Astrocyte (in vitro differentiated cells and primary cell): ENCODE measurements at places on chromosomes 2 and 18.
A peak's percentile ranks its signal among the peaks of the same experiment; 100 is the strongest.

DNA sequence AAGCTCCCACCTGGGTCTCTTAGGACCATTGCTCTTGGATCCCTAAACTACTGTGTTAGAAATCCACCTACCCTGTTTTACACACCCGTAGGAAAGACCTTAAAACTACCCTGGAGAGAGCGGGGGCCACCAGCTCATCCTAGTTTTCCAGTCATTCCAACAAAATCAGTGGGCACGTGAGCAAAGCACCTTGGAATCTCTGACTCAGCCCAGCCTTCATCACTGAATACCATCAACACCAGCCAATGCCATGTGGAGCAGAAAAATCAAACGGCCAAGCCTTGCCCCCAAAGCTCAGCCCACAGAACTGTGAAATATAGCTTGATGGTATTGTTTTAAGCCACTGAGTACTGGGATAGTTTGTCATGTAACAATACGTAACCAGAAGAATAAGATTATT, 449.7 kb upstream of the CHAC2 start:
- no peak for DNase-seq

DNA sequence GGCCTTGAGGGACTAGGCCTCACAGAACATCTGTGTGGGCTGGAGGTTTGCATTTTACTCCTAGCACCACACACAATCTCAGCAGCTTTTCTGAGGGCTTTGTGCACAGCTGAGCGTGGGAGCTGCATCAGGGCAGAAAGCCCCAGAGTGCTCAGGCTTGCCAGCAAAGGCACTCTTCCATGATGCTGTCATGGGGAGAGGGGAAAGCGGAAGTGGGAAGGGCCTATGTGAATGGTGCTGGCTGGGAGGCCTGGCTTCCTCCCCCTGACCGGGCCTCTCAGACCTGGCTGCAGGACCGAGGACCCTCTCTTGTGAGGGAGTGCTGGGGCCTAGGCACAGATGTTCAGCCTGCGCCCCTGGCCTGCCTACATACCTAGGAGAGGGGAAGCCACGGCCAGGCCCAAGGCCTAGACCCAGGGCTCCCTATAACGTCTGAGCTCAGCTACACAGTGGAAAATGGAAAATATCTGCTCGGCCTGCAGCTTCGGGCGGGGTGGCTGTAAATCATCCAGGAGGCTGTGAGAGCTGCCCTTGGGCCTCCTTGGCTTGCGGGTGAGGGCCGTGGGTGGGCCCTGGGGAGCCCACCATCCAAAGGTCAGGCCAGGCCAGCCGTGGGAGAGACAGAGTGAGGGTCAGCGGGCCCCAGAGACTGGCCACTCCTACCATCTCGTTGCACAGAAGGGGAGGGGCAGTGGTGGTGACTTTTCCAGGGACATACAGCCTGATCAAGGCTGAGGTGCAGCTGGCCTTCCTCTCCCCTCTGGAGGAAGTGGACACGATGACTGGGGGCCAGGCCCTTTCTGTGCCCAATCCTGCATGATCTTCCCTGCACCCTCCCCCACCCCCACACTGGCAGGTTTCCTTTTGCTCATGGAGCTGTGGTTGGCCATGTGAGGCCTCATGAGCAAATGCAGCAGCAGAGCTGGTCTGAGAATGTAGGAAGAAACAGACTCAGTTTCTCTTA, 22.8 kb downstream of the GLI2 start:
- peak; percentile 88 for DNase-seq

DNA sequence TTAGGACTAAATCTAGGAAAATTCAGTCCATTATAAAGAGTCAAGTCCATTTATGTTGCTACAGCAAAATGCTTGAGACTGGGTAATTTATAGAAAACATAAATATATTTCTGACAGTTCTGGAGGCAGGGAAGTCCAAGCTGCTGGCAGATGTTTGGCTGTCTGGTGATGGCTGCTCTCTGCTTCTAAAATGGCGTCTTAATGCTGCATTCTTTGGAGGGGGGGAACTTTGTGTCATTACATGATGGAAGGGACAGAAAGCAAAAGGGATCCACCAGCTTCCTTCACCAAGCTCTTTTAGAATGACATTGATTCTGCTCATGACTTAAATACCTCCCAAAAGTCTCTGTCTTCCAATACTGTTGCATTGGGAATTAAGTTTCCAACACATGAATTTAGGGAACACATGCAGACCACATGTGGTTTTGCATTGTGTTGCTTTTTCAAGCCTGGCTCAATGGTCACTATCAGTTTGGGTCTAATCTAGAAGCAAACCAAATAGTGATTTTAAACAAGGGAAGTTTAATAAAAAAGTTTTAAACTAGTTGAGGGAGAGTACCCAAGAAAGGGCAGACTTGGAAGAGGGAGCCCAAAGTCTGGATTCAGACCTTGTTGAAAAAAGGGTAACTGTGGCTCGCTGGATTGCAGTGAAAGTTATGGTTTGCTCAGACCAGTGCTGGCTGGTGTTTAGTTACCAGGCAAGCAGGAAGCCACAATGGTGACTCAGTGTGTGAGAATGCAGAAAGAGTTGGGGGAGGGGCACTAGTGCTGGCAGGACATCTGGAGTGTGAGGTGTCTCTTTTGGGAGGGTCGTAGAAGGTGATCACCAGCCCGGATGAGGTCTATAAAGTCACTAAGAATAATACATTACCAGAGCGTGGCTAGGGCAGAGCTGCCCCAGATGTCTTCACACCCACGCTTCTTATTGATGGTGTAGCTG, 30.8 kb downstream of the C18orf54 start:
- DNase-seq: peak; percentile 81

GRCh38 chr2:1638281-1638860, 105.9 kb downstream of the PXDN start:
- DNase-seq: peak; percentile 36

- DNase-seq: no peak
These were observed 42.1 kb downstream of the ST6GAL2 start for GRCh38 chr2:106843910-106844250.

GRCh38 chr2:27025861-27026851, 6.6 kb upstream of the TMEM214 start:
- DNase-seq: no peak

DNA sequence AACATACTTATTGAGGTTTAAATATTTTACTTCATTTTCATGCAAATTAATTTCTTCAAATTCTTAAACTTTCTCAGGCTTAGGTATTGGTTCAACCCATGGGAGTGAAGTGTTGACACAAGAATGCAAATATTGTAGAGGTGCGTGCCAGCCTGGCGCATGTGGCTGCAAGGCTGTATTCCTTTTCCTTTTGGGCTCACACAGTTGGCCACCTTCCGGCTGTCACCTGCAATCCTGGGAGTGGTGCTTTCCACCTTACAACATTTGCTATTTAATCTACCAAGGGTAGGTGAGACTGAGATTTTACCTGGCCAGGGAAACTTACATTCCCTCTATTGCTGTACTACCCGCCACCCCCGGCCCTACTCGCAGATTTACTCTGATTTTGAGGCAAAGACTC, 141.1 kb downstream of the DCC start:
- no peak for DNase-seq

- DNase-seq: no peak
These were observed 111.1 kb downstream of the CDC42EP3 start for GRCh38 chr2:37560241-37560848.

DNA sequence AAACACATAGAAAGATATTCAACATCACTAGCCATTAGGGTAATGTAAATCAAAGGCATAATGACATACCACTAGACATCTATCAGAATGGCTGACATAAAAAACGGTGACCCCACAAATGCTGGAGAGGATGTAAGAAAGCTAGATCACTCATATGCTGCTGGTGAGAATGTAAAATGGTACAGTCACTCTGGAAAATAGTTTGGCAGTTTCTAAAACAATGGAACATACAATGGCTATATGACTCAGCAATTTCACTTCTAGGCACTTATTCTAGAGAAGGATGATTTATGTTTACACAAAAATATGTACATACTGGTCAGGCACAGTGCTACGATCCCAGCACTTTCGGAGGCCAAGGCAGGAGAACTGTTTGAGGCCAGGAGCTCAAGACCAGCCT, 87.3 kb downstream of the COLEC12 start:
- peak; percentile 58 for DNase-seq

DNA sequence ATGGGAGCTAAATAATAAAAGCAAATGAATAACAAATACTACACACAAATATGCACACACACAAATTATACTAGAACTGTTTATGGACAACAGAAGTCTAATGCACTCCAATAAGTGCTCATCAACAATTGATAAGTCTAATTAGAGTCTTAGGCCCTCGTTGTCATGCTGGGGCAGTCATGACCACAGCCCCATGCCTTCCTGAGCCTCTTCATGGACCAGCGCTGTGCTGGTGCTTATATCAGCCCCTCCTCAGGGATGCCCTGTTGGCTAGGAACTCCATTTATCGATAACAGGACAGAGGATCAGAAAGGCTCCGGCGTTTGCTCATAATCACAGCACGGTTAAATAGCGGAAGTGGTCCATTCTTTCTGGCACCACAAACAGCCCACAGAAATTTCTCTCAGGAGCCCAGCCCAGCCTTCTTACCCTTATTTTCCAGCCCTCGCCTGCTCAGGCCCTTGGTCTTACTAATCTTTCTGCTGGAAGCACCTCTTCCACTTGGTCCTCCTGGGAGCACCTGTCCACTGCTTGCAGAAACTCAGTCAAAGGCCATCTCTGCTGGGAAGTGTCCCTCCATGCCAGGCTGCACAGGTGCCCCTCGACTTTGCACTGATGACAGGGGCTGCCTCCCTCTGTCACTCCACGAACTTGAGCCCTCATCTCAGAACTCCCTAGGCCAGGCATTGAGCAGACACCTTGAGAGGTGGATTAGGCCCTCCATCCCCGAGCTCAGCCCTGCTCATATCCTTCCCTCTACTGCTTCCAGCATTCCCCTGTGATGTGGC, 500.2 kb upstream of the HS6ST1 start:
- no peak for DNase-seq

DNA sequence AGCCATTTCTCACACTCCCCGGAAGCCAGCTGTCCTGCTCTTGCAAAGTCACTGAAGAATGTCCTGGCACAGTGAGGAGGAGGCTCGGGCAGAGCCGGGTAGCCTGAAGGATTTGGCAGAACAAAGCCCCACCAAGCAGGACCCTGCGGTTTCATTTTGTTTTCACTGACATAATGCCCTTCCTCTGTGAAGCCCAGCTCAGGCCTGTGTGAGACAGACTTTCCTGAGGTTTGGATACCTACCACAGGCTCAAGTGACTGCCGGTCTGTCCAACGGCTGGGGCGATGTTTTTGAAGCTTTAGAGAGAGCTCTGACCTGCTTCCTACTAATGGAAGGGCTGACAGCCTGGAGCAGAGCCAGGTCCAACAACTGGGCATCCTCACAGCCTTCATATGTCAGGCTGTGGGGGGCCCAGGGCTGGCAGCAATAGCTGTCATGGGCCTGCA, 99.8 kb upstream of the FZD7 start:
- peak; percentile 66 for DNase-seq

DNA sequence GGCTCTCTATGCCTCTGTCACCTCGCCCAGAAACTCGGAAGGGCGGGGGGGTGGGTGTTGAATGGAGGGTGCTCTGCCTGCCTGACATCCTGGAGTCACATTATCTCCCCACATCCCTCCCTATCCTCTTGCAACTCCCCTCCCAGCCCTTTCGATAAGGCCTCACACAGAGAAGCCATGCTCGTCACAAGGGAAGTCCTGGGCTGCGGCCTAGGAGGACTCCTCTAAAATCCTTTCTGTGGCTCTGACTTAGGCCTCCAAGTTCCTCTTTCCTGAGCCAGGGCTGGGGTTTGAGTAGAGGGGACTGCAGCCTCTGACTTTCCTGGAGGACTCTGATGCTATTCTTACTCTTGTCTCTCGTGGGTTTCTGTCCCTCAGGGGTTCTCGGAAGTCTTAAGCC, 75.0 kb upstream of the PKDCC start:
- no peak for DNase-seq

DNA sequence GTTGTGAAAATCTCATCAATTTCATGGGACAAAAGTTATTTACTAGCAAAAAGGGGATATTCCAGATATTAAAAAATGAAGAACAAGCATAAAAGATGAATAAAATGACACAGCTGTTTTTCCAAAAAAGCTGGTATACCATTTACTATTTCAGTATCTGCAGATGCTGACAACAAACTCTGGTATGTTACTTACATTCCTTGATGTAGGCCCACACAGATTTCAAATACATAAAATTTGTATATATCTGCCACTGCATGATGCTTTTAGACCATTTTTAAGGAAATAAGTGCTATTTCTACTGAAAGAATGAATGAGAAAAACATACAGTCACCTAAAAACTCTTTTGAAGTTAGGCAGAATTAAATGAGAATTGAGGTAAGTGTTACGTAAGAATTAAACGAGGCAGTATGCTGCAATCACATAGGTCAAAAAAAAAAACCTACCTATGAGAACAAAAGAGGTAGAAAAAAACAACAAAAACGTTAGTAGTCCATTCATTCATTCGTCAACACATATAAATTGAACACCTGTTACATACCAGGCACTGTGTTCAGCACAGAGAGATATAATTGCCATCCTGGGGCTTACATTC, 32.5 kb downstream of the ARL5A start:
- no peak for DNase-seq

- DNase-seq: peak; percentile 89
These were observed 520.0 kb downstream of the SLC4A3 start for GRCh38 chr2:220147161-220148038.

DNA sequence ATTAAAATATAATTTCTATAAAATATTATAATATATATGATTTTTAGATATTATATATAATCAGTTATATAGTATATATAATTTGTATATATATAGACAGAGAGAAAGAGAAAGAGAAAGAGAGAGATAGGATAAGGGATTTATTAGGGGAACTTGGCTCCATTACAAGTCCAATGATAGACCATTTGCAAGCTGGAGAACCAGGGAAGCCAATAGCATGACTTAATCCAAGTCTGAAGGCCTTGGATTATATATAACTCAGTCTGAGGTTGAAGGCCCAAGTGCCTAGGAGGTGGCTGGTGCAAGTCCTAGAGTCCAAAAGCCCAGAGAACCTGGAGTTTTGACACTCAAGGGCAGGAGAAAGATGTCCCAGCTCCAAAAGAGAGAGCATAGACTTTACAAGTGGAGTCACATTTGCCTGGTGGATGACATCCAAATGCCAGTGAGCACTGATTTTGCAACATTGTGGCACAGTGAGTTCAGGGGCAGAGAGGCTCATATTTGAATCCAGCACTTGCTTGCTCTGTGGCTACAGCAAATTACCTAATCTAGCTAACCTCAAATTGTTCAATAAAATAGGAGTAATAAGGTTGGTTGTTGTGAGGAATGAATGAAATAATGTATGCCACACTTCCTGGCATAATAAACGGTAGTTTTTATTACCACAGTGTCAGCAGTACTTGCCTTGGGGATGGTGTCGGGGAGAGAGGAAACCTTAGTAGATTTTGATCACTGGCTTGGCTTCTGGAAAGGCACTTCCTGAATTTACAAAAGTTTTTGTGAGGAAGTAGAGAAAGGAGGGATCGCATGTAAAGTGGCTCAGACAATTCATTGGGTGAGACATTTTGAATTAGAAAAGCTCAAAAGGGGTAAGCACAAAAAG, 69.6 kb upstream of the CD28 start:
- no peak for DNase-seq

- DNase-seq: no peak
These were observed 31.9 kb upstream of the SOCS6 start for GRCh38 chr18:70256994-70257393.

GRCh38 chr2:232689152-232689910, 7.8 kb upstream of the GIGYF2 start:
- peak; percentile 25 for DNase-seq
